GM23248 (cell line): ENCODE measurements at places on chromosomes 1 and 21.

DNA sequence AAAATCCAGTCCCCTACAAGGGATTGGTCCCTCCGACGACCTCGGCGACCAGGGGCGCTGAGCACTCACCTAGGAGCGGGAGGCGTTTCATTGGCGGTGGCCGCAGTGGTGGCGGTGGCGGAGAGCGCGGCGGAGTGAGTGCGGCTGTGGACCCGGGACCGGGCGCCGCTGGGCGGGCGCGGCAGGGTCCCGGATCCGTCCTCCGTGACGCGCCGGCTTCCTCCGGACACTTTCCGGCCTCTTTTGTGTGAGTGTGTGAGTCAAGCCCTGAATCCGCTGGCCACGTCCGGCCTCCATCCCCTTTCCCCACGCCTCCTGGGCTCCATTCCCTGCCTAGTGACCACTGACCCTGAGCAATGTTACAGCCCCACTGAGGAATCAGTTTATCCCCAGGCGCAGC lies at the start of gene ADGRL4:
Gene ADGRL4 (minus strand): TSS at position 167 of the 400 bp plus-strand sequence. CDS start 76 bp downstream, at position 91.
- DNase-seq = peak; percentile 73

DNA sequence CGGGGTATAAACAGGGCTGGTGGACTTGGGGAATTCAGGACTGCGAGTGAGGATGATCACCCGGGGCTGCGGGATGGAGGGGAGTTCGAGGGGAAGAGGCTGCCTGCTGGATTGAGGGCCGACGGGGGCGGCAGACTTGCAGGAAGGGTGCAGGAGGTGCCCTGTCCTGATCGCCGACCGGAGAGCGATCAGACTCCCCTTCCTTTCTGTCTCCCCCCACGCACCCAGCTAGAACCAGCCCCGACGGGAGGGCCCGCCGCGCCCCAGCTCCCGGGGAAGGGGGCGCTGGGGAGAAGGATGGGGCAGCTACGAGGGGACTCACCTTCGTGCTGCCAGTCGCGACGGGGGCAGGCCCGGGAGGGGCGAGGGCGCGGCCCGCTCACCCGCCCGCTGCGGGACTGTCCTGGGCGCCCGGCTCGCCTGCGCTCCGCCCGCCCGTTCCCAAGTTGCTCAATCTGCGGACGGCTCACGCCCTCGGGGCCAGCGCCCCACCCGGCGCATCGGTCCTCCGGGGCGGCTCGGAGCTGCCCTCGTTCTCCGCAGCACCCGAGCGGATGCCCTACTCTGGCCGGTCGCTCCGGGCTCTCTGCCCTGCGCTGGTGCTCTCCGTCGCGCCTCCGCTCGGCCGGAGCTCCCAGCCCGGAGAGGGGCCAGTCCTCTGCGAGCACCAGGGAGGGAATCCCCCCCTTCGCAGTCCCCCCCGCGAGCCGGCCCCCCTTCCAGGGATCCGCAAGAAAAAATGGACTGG lies at the start of gene RSPO1:
Gene RSPO1 (minus strand): TSS at position 649 of the 748 bp plus-strand sequence. CDS start 5,231 bp downstream, outside the sequence.
- DNase-seq = peak; percentile 64

GRCh38 chr1:248094884-248095283 lies at the start of gene OR2L13:
TSS of gene OR2L13 (plus strand) at chr1:248095184. CDS start at chr1:248099376, 4,192 bp downstream.
- DNase-seq = no peak

DNA sequence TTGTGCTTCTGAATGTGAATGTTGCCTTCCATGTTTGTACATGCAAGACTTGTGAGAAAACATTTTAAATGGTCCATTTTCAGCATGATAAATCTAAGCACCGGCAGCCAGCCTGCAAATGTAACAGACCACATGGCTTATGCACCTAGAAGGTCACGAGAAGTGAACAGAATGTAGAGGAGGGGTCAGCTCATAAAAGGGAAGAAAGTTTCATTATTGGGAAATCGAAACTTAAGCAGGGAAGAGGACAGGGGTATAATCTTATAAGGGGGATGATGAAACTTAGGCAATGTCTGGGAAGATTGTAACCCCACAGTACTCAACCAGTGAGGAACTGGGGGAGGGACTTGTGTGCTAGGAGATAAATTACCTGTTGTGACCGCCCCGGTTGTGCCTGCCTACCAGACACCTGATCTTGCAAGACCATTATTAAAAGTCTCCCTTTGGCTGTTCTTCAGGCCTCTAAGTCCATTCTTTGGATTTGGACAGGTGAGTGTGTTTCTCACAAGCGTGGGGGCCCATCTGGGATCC lies 37.7 kb upstream of the VN1R5 start:
- no peak for DNase-seq

GRCh38 chr1:210260096-210260495 lies 27.5 kb downstream of the SERTAD4 start:
- peak; percentile 61 for DNase-seq

DNA sequence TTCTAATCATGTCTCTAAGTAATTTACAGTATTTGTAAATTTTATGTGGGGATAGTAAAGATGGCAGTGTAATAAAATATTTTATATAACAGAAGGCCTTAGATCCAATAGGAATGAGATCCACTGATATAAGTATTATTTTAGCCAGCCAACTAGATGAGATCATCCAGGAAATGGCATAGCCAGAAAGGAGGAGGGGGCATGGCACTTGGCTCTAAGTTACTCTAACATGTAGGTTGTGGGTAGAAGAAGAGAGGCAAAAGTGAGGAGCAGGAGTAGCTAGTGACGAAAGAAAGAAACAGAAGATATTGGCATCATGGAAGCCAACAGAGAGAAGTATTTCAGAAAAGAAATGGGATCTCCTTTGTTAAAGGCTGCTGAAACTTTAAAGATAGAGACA lies 426.1 kb downstream of the PTPRC start:
- DNase-seq = no peak

DNA sequence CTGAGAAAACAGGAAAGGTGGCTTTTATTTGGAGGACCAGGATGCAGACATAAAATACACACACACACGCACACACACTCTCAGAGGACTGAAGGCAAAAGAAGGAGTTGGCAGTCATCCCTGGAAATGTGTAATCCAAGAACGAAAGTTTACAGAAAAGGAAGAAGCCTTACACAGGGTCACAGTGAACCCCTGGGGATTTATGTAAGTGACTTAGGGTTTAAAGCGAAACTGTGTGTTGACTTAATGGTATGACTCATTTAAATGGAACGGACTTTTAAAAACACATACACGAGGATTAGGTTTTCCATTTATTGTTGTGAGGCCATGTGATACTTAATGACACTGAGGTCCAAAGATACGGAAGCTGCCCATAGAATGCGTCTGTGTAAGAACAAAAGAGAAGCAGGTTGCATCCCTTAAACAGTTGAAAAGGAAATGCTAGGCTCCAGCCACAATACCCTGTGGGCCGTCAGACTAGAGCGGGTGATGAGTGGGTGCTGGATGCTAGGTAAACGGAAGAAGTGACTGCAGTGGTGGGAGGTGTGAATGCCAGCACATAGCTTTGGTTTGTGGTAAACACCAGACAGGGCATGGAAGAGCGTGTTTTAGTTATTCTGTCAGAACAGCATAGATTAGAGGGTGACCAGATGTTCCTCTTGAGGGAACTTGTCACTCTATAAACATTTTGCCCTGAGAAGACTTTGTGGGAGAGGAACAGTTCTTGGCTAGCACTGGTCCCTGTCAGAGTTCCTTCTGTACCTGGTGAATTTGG lies 21.6 kb upstream of the BCL10 start:
- DNase-seq = peak; percentile 97

DNA sequence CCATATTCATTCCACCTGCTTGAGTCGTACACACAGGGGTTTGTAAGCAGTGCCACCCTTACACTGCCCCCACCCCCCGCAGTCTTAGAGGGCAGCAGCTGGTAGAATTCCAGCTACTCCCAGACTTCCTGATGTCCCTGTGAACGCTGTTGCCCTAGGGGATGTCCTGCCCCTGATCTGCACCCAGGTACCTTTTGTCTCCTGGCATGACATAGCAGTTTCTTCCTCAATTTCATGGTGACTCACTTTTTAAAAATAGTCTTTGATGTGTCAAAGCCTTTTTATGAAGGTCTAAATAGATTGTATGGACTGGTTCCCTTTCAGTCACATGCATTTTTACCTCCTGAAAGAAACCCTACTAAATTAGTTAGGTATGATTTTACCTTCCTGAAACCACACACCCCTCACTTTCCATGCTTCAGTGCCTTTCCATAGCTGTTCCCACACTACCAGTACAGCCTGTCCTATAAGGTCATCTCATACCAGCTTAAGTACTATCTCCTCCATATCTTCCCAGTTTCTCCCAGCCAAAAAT lies 76.4 kb downstream of the ST3GAL3 start:
- DNase-seq = peak; percentile 56

DNA sequence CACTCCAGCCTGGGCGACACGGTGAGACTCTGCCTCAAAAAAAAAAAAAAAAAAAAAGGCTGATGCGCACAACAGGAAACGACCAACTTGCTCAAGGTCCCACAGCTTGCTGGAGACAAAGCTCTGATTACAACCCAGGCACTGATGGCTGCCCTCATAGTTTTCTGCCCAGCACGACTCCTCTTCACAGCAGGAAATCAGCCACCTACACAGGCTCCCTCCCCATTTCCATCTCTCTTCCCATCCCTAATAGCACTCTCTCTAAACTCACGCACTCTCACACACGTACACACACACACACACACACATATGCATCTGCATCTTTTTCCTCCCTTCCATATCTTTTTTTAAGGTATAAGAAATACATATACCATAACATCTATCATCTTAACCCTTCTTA lies 153.5 kb upstream of the SOD1 start:
- no peak for DNase-seq
